ENCODE measurements at places on chromosomes 3 and 15.
A peak's percentile ranks its signal among the peaks of the same experiment; 100 is the strongest.

DNA sequence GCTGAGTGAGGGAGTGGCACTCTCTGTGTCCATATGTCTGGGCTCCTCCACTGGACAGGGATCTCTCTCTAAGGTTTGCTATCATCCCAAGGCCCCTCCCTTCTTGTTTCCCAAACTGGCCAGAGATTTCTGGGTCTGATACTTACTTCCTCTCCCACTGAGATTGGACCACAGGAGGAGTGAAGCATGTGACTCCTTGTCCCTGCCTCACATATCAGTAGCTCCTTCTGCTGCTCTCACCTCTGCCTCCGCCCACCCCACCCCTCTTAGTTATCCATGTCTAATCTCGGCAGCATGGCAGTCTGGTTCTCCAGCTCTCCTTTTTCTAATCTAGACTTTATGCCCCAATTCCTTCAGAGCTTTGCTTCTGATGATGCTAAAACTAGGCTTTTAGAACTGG, 223.1 kb downstream of the RPLP1 start:
- DNase-seq: no peak

DNA sequence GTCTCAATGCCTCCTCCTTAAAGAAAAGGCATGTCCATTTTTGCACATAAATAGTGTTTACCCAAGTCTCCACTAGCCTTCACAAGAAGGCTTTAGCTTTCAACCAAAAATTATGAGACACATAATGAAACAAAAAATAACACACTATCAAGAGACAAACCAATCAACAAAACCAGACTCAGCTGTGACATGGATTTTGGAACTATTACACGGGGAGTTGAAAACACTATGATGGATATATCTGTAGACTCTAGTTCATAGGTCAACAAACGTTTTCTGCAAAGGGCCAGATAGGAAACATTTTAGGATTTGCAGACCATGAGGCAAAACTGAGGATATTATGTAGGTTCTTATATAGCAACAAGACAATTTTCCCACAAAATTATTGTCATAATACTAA, 24.9 kb downstream of the MYL3 start:
- DNase-seq: no peak

GRCh38 chr15:81315452-81316175, 8.3 kb downstream of the STARD5 start:
- no peak for DNase-seq

DNA sequence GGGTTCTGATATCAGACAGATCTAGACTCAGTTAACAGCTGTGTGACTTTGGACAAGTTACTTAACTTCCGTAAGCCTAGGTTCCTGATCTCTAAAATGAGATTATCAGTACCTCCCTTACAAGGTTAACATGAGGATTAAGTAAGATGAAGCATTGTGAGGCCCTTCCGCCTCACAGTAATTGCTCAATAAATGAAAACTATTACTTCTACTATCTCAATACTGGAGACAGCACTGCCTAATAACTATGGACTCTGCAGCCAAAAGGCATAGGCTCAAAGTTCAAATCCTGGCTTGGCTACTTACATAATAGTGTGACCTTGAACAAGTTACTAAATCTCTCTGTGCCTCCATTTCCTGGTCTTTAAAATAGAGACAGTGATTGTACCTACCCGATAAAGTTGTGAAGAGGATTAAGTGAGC, 82.0 kb upstream of the ATP11B start:
- DNase-seq: no peak

DNA sequence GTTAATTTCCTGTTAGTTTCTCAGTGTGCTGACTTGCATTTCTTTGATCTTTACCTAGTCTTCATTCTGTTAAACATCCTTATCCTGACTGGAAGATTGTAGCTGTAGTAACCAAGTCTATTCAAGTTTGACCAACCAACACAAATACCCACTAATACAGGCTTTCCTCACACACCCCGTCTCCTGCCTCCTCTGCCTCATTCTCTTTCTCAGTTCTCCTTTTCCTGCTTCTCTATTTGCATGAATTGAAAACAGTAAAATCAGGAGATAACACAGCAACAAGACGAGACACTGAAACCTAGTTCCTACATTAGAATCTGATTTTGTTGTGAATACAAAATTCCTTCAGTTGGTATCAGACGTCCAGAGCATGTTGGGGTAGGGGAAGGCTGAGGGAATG, 116.9 kb upstream of the ARPP21 start:
- no peak for DNase-seq

DNA sequence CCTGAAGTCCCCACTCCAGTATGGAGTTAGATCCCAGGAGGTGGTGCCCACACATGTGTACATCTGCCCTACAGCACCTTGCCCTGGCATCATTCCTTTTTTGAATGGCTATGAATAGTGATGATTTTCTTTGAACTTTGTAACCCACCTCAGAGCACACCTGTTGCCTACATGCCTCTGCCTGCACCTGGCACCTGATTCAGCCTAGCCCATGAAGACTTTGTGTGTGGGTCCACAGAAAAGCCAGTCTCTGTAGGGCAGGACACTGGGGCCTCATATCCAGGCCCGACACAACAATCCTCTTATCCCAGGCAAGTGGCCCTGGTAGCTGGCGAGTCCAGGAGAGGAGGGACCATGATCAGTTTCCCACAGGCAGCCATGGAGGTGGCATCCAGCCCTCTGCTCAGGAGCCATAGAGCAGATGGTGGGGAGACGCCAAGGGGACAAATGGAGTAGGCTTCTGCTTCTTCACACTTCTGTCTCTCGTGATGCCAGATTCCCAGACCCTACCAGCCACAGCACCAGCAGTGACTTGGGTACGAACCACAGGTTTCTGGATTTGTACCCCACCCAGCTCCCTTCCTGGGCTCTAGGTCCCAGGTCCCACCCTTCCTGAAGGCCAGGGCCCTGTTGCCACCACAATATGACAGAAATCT, 230.7 kb downstream of the UACA start:
- DNase-seq: no peak

GRCh38 chr3:140236836-140237501, 302.0 kb downstream of the CLSTN2 start:
- DNase-seq: no peak

DNA sequence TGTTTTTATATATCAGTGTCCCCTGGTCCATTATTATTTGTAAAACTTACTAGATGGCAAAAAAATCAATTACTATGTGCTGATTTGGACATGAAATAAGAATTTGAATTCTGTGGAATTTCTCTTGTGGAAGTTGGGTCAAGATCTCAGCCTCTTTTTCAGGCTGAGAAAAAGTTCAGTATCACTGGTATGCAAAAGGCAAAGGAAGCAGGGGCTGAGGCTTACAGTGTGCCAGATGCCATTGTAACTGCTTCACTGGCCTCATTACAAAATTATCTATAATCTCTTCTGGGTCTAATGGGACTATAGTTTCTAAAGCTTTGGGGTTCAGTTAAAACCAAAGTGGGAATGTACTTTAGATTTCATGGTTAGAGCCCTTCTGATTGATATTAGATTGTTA, 125.9 kb upstream of the SLC7A14 start:
- DNase-seq: no peak

GRCh38 chr15:83082730-83083386, 15.8 kb upstream of the BTBD1 start:
- DNase-seq: no peak

DNA sequence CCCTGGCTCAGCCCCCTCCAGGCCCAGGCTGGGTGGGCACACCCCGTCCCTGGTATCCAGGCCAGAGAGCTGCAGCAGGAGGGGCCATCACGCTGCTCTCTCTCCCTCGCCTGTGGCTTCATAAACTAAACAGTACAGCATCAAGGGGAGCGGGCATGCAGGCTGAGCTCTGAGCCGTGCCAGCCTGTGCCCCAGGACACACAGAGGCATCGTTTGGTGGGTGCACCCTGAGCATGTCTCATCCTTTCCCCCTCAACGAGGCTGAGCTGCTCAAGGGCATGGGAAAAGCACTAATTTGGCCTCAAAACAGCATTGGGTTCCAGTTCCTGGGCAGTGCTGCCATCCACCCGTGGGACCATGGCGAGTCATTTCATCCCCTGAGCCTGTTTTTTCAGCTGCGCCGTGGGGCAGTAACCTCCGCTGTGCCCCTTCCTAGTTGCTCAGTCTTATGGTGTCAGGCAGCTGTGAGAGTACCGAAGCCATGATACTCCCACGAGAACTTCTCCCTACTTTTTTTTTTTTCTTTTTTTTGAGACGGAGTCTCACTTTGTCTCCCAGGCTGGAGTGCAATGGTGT, 79.6 kb downstream of the CPN2 start:
- no peak for DNase-seq

DNA sequence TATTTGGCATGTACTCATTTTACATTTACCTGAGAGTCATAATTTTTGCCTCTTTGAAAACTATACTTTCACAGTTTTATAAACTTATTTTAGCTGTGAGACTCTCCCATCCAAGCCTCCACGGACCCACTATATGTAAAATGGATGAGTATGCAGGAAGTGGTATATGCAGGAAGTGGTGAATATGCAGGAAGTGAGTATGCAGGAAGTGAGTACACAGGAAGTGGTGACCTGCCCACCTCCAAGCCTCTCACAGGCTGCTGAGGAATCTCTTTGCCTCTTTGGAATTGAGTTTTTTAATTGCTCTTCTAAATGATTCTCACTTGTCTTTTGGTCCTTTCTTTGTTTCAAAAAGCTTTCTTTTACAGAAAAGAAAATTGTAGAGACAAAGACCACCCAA, 85.2 kb downstream of the KBTBD8 start:
- peak; percentile 25 for DNase-seq

GRCh38 chr3:13161021-13161759, 88.0 kb upstream of the IQSEC1 start:
- no peak for DNase-seq

DNA sequence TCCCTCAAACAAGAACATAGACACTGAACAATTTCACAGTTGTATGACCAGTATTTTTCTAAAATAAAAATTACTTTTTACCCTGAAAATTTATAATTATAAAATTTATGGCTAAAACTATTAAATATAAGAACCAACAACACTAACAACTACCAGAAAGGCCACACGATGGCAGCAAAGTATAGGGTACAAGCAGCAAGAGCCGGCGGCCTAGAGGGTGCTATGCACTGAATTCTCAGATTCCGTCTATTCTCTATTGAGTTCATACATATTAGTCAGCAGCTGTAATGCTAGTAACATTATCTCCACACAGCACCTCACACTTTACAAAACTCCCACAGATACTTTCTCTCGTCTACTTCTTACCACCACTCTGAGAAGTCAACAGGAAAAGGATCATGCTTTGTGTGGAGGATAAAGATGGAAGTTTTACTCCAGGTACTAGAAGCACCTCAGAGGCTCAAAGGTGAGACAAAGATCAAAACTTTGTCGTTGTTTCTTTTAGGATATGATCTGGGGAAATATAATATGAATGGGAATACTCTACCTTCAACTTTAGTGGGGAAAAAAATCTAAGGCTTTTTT, 160.5 kb downstream of the FGF12 start:
- peak; percentile 56 for DNase-seq

DNA sequence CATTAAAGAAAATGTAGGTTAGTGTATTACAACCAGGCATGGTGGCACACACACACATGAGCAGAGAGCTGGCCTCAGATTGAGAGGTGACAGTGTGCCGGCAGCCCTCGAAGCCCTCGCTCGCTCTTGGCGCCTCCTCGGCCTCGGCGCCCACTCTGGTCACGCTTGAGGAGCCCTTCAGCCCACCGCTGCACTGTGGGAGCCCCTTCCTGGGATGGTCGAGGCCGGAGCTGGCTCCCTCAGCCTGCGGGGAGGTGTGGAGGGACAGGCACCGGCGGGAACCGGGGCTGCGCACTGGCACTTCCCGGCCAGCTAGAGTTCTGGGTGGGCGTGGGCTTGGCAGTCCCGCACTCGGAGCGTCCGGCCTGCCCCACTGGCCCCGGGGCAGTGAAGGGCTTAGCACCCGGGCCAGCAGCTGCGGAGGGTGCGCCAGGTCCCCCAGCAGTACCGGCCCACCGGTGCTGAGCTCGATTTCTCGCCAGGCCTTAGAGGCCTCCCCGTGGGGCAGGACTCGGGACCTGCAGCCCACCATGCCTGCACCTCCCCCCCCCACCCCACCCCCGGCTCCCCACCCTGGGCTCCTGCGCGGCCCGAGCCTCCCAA, 80.4 kb upstream of the TMEM158 start:
- no peak for DNase-seq

GRCh38 chr3:150094150-150094933, 123.6 kb upstream of the PFN2 start:
- peak; percentile 71 for DNase-seq

GRCh38 chr15:31396881-31397560, 70.4 kb downstream of the KLF13 start:
- peak; percentile 91 for DNase-seq

DNA sequence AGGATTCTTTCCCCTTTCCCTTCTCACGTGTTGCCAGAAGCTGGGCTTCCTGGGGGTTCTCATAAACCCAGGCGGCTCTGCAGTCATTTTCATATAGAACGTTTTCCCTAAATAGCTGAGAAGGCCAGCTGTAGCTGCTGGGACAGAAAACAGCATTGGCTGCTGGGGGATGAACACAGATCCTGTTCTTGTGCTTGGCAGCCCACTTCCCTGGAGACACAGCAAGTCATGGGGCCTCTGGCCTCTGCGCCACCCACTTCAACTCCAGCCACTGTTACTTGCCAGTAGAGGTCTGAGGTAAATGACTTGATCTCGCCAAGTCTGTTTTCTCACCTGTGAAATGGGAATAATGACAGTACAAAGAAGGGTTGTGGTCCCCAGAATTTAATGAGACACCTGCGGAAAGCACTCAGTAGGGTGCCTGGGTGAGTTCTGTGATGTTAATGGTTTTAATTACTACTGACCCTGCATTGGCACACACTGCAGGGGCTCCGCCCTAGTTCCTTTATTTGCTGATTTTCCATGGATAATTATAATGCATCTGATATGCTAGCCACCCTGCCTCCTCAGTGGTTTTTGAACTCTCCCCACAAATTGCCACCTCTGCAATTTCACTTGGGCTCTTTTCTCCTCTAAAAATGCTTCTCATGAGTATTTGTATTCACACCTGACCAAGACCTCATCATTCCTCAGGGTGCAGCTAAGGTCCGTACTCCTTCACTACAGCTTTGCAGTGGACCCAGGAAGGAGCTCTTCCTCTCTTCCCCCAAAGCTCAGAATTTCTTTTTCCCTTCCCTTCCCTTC, 274.7 kb downstream of the RPLP1 start:
- no peak for DNase-seq

DNA sequence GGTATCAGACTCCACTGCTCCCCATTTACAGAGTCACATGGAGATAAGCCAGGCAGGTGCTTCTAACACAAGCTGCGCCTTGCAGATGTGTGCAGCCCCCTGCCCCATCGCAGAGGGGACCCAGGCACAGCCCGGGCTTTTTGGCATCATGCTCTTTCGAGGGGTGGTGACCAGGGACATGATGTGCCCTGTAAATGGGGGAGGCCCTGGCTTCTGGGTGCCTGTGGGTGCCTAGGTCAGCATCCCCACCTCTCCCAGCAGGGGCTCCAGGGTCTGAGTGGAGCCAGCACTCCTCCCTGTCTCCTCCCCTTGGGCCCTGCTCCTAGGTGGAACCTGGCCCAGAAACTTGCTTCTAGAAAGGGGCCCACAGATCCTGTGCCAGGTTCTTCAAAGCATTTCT, 15.2 kb downstream of the TRPM1 start:
- DNase-seq: no peak

- DNase-seq: no peak
These were observed 288.0 kb downstream of the EPHA3 start for GRCh38 chr3:89395456-89395855.
